ENCODE measurements at places on chromosomes 12 and 14.
A peak's percentile ranks its signal among the peaks of the same experiment; 100 is the strongest.

GRCh38 chr12:16271062-16271461 lies 6.4 kb downstream of the SLC15A5 start:
- DNase-seq: no peak

- DNase-seq: no peak
Observed at GRCh38 chr12:95099270-95099790, 25.9 kb upstream of the NR2C1 start.

GRCh38 chr14:86787717-86788116 lies 1205.3 kb downstream of the GALC start:
- DNase-seq: no peak

DNA sequence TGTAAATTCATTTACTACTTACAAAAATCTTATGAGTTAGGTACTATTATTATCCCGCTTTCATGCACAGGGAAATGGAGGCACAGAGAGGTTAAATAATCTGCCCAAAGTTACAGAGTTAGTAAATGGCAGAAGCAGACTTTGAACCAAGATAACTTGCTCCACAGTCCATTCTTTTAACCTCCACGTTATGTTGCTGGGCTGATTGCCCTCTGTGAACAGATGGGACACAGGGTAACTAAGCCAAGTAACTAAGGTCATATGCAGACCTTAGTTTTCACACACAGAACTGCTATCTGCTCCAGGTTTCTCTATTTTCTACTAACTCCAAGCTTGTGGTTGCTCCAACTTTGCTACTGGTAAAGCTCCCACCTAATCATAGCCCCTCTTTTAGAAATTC lies 147.1 kb upstream of the IFNG-AS1 start:
- no peak for DNase-seq

- DNase-seq: no peak
Observed at GRCh38 chr12:96701856-96702255, 205.2 kb upstream of the NEDD1 start.

GRCh38 chr12:66965621-66966020 lies 286.7 kb upstream of the GRIP1 start:
- DNase-seq: no peak

- no peak for DNase-seq
Observed at GRCh38 chr14:95389471-95390011, 69.8 kb upstream of the CLMN start.

DNA sequence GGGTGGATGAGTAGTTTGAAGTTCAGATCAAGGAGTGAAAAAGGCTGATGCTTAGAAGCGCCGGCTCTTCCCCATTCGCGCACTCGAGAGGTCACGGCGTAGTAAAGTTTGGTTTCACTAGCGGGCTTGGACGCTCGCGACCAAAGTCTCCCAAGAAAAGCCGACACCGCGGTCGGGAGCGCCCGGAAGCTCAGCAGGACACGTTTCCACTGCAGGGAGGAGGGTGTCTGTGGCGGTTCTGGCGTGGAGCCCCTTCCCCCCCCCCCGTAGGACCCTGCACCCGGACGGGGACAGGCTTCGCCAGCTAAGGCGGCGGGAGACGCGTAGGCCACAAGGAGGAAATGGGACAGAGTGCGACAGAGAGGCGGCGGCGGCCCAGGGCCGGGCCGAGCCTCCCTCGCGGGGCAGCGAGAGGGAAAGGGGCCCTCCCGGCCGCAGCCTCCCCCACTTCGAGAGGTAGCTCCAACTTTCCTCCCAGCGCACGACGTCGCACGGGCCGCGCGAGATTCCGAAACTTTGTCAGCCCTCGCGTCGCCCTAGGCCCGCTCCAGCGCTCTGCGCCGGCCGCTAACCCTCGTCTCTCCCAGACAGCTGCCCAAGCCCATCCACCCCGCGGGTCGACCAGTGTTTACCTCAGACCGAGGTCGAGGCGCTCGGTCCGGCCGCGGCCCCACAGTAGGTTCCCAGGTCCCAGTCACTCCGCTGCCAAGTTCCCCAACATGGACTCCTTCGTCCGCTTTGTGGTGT lies 480 bp downstream of the SCAF11 start:
- peak; percentile 33 for DNase-seq

- DNase-seq: no peak
Observed at GRCh38 chr14:100554696-100555320, 32.4 kb downstream of the BEGAIN start.

DNA sequence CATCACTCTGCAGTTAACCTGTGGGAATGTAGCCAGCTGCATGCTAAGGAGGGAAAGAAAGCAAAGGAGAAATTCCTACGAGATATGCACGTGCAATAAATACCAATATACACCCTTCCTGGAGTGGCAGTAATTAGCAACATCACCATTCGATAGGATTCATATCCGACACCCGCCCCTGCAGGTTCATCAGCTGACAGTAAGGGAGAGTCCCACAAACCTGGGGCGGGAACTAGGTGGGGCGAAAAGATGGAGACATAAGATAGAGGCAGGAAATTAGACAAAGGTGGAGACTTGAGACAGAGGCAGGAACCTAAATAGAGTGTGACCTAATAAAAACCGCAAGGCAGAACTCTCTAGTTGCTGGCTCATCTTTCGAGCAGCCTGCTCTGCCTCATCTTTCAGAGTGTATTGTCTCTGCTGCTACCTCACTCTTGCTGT lies 51.6 kb downstream of the PLEKHG3 start:
- no peak for DNase-seq

DNA sequence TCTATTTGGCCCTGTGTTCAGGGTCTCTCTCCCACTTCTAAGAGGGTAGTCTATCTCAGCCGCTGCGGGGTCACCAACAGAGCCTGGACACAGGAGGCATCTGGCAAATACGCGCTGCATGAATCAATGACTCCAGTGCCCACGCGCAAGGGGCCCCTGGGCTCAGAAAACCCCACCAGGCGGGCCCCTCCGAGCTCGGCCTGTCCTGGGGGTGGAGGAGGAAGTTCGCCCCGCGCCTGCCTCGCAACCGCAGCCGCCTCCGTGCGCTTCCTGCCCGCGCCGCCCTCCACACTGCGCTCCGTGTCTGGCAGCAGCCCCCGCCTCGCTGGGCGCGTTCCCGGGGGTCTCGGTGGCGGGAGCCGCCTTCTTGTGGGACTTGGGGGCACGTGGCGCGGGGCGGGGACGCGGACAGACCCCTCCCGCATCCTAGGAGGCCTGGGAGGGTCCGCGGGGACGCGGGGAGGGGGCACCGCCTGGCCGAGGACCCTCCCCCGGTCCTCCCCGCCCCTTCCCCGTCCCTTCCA lies 811 bp upstream of the FBRSL1 start:
- no peak for DNase-seq

DNA sequence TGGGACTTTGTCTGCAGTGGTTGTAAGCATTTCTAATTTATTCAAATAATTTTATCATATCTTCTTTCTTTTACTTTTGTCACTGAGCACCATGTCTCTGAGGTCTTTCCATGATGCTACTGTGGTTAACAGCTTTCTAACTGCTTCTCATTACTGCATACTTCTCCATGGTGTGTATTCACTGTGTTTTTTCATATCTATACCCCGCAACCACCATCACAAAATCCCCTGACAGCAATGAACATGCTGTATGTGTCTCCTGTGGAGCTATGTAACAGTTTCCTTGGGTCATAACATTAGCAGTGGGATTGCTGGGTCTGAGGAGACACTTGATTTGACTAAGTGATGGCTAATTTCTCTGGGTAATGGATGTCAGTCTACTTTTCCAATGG lies 29.2 kb upstream of the CHST11 start:
- DNase-seq: no peak

Measured in GM10248 (cell line).